CD4-positive, alpha-beta T cell (primary cell): ENCODE measurements at places on chromosomes 1 and 21. TPM values are rescaled to one million over a fixed set of nuclear protein-coding genes. Genes with fewer than 3 reads are reported as not detected.

Gene FAM3B
- not detected for total RNA-seq

Gene C1orf226
- total RNA-seq: not detected

Gene CFHR2
- total RNA-seq: not detected

Gene PTGS2
- total RNA-seq: 0.88 TPM

Gene MAGOH
- 59.1 TPM for total RNA-seq

Gene C1QB
- total RNA-seq: not detected

Gene F5
- total RNA-seq: 5.4 TPM

Gene FCER1G
- 2.0 TPM for total RNA-seq

Gene UBXN10
- total RNA-seq: 0.22 TPM

Gene GPR153
- 0.14 TPM for total RNA-seq

Gene LIN9
- total RNA-seq: 1.5 TPM

Gene TSACC
- total RNA-seq: not detected

Gene C1orf56
- 0.58 TPM for total RNA-seq

Gene CXADR
- total RNA-seq: 0.53 TPM

Gene ANGPTL3
- not detected for total RNA-seq

Gene ASTN1
- not detected for total RNA-seq

Gene NECTIN4
- 0.22 TPM for total RNA-seq
